Activated naive CD4-positive, alpha-beta T cell treated with anti-CD3 and anti-CD28 coated beads for 36 hours (primary cell): ENCODE measurements at places on chromosomes 3 and 15. TPM values are rescaled to one million over a fixed set of nuclear protein-coding genes. Genes with fewer than 3 reads are reported as not detected.

DNA sequence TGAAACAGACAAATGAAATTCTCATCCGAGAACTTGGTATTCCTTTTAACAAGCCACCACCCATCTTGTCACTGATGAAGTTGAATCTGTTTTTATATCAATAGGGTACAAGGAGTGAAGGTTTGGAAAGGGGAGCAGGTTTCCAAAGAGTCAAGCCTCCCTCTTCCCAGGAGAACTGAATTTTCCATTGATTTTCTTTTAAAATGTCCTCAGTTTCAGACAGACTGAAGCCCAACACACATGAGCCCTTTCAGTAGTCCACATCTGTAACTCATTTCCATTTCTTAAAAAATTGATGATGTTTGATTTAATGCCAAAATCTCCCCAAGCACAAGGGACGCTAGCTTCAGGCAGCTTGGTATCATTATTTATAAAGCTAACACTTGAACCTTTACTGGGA lies 187.7 kb downstream of the FOXB1 start:
- no peak for DNase-seq

DNA sequence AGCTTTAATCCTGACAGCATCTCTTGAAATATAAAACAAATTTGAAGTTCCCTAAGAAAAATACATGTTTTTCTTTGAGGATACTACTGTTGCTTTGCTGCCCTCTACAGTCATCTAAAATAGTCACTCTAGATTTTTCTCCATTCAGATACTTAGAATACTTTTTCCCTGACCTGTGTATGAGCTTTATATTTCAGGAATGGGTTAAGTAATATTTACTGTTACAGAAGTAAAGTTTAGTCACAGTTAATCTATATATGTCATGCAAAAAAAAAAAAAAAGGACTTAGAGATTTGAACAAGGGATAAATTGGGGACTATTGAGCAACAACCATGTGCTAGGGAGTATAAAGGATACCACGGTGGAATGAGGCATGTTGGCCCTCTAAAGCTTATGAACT lies 8.8 kb downstream of the NECTIN3 start:
- DNase-seq = no peak

- DNase-seq = peak; percentile 95
Observed at GRCh38 chr15:41936649-41937567, 35.4 kb downstream of the EHD4 start.

The PPP1R2 gene
- 105 TPM for total RNA-seq

DNA sequence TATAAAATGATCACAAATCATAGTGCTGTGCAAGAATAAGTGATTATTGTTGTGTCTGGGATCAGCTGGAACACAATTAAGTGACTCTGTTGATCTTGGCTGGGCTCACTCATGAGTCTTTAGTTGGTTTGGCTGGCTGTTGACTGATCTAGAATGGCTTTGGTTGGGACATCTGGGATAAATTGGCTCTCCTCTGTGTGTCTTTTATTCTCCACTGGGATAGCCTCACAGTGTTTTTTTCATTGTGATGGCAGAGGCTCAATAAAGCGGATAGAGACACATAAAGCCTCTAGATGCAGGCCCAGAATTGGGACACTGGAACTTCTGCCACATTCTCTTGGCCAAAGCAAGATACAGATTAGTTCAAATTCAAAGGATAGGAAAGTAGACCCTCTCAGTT lies 735.6 kb downstream of the PDCD6IP start:
- no peak for DNase-seq

DNA sequence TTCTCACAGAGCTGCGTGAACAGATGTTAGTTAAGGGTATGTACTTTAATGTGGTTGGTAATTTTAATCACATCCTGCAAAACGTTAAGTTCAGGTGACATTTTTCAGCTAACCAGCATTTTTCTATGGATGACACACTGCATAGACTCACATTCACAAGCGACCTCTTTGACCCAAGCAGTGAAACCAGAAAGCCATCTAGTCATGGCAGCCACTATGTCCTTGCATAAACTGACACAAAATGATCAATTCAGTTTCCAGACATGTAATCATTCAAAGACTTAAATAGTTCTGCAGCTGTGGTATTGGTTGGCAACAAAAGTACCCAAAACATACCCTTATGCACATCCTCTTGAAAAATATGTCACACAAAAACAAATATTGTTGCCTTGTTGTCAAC lies 7.4 kb upstream of the CAPN7 start:
- DNase-seq = no peak
